ENCODE measurements at places on chromosomes 6 and 20.

DNA sequence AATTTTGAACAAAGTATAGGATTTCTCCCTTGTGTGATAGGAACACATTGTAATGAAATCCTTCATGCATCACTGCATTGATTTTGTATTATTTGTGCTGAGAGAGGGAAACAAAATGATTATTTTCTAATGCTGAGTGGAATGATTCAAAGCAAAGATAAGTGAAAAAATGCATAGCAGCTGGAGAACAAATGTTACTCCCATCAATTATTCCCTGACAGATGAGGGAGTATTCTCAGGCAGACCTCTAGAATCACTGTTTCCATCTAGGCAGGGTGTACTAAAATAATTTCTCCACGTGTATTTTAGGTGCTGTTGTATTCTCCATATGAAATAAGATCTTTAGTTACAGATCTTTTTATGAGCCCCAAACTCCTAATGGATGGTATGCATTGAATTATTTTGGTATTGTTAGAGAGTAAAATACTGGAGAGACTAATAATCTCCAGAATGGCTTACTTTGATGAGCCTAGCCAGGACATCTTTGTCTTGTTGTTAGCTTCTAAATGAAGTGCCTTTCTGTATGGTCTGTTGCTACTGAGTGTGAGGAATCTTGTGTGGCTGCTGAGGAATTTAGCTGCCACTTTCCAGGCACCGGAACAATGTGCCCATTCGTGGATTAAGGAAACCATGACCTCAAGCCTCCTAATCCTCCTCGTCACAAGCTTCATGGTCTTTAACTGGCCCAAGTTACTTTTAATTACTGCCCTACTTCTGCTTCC is 39.6 kb downstream of the RNF217 start:
- no peak overlapping the region for H3K27ac ChIP-seq
- peaks cover 35% of the 10 kb centered on the region for H3K4me1 ChIP-seq

GRCh38 chr20:47325242-47325641 is 31.3 kb downstream of the ZMYND8 start:
- peaks cover 65% of the 10 kb centered on the region for H3K4me1 ChIP-seq
- DNase-seq, result no peak
- H3K4me3 ChIP-seq, result no peak overlapping the region
- H3K36me3 ChIP-seq, result no peaks in the 10 kb centered on the region
- no peak overlapping the region for H3K27ac ChIP-seq
- no peaks in the 10 kb centered on the region for H3K27me3 ChIP-seq

DNA sequence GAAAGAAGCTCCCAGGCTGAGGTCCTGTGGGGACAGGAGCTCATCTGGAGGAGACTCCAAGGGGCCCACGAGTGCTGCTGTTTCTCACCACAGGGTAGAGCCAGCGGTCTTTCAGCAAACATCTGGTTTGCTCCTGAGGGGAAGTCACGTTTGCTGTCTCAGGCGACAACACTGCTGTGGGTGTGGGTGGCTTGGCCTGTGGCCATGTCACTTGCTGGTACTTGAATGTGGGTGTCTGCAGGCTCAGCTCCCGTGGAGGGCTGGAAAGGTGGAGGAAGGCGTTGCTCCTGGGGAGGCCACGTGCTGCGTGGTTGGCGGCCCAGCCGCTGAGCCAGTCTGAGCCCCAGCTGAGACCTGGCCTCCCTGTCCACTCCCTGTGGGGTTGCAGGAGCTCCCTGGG is 52.8 kb upstream of the MPC1 start:
- no peak overlapping the region for H3K4me3 ChIP-seq
- H3K27ac ChIP-seq, result no peak overlapping the region
- no peaks in the 10 kb centered on the region for H3K4me1 ChIP-seq
- DNase-seq, result peak; percentile 35
- H3K36me3 ChIP-seq, result peaks cover 2% of the 10 kb centered on the region

- no peaks in the 10 kb centered on the region for H3K27me3 ChIP-seq
- no peaks in the 10 kb centered on the region for H3K36me3 ChIP-seq
- no peak for DNase-seq
- no peaks in the 10 kb centered on the region for H3K4me1 ChIP-seq
- H3K4me3 ChIP-seq, result no peak overlapping the region
- no peak overlapping the region for H3K27ac ChIP-seq
Observed at GRCh38 chr20:45487231-45487635, 17.7 kb downstream of the WFDC2 start.

DNA sequence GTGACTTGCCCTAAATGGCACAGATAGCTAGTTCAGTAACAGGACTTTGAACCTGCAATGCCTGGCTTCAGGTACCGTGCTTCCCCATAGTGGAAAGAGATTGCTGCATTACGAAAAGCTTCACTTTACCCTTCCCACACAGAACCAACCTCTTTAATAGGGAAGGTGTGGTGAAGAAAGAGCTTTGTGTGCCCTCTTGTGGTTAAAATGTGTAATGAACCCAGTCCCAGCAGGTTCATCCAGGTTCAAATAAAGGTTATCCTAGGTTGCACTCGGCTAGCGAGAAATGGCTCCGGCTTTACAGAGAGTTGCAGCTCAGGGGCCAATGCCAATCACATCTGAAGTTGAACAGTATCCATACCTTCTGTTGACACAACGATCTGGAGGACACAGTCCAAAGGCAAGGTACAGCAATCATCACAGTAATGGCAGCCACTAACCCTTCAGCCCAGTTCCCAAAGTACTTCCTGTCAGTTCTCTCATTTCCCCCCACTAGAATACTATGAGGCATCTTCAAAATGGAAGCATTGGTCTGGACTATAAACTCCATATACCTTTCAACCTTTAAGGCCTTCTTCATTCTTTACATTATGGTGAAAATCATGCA is 3.0 kb downstream of the DEFB115 start:
- no peak for DNase-seq
- no peak overlapping the region for H3K27ac ChIP-seq
- H3K27me3 ChIP-seq, result no peaks in the 10 kb centered on the region
- H3K4me1 ChIP-seq, result no peaks in the 10 kb centered on the region
- H3K4me3 ChIP-seq, result no peak overlapping the region
- H3K36me3 ChIP-seq, result no peaks in the 10 kb centered on the region

- H3K4me1 ChIP-seq, result peaks cover 65% of the 10 kb centered on the region
- no peak for DNase-seq
- no peaks in the 10 kb centered on the region for H3K36me3 ChIP-seq
- no peak overlapping the region for H3K4me3 ChIP-seq
- H3K27me3 ChIP-seq, result no peaks in the 10 kb centered on the region
Observed at GRCh38 chr6:63514488-63515173, 57.6 kb upstream of the LOC128125822 start.

- DNase-seq, result no peak
- H3K27ac ChIP-seq, result no peak overlapping the region
- H3K4me1 ChIP-seq, result peaks cover 15% of the 10 kb centered on the region
- no peaks in the 10 kb centered on the region for H3K27me3 ChIP-seq
Observed at GRCh38 chr6:31304683-31305082, 32.8 kb upstream of the HLA-C start.

GRCh38 chr6:151242420-151242861 is 2.7 kb downstream of the AKAP12 start:
- H3K36me3 ChIP-seq, result no peaks in the 10 kb centered on the region
- no peak for DNase-seq
- H3K27me3 ChIP-seq, result peaks cover 4% of the 10 kb centered on the region
- H3K4me1 ChIP-seq, result peaks cover 17% of the 10 kb centered on the region
- H3K4me3 ChIP-seq, result no peak overlapping the region

DNA sequence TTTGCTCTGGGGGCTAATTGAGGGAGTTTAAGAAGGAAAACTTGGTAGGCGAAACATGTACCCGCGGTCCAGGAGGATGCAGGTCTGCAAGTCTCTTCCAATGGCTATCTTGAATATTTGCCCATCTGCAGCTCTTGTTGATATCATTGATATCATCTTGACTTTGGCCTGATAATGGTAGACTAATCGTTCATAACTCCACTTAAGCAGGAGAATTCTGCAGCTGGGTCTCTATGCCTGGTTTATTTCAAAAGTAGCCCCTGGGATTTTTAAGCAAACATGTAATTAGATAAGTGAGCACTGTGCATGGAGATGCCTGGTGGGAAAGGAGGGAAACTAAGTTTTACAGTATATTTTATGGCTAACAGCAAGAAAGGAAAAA is 52.7 kb downstream of the ADGB start:
- DNase-seq, result no peak
- H3K4me1 ChIP-seq, result no peaks in the 10 kb centered on the region
- H3K27me3 ChIP-seq, result no peaks in the 10 kb centered on the region
- H3K36me3 ChIP-seq, result no peaks in the 10 kb centered on the region
- H3K27ac ChIP-seq, result no peak overlapping the region

DNA sequence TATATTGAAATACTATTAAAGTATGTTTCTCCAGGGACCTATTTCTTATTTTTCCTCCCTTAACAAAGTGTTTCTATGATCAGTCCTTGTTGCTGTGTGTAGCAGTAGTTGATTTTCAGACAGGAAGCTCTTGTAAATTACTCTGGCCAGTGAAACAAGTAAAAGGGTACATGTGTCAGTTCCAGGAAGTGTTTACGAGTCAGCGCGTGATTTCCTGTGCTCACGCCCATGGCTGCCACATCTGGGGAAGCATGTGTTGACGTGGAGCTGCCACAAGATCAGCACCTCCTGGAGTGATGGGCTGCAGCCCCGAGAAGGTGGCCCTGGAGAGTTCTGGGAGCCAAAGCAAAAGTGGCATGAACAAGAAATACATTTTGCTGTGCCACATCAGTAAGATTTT is 38.6 kb upstream of the GGTLC1 start:
- H3K27ac ChIP-seq, result no peak overlapping the region
- no peaks in the 10 kb centered on the region for H3K27me3 ChIP-seq
- no peaks in the 10 kb centered on the region for H3K36me3 ChIP-seq
- DNase-seq, result peak; percentile 22

Measured in body of pancreas (tissue), 4 donors.